ENCODE measurements at places on chromosomes 12 and 14.

- DNase-seq, result no peak
These were observed 91.0 kb upstream of the DIO3 start for GRCh38 chr14:101470266-101470665.

DNA sequence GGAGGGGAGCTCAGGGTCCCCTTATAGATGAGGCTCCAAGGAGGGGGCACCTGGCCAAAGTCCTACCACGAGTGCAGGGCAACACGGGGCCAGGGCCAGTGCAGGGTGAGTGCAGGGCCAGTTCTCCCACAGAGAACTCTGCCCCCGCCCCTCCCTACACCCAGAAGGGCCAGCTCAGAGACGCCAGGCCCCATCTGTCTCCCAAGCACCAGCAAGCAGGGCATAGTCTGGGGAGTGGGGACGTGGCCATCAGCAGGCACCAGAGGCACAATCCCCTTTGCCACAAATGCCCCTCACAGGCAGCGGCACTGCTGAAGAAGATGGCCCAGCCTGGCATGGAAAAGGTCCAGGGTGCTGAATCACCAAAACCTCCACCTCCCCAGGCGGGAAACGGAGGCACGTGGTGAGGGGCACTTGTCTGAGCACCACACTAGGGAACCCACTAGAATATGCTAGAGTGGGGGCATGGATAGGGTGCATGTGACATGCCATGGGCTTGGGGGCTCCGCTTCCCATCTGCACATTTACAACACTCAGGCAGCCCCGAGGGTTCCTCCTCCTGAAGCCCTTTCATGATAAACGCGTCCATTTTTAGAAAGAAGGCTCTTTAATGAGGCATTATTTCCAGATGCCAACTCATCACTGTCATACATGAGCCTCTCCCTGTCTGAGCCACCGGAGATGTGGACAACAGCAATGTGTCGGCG lies 17.8 kb downstream of the CCDC85C start:
- DNase-seq, result no peak

GRCh38 chr14:68680541-68681051 lies 112.3 kb downstream of the ZFP36L1 start:
- no peak for DNase-seq

DNA sequence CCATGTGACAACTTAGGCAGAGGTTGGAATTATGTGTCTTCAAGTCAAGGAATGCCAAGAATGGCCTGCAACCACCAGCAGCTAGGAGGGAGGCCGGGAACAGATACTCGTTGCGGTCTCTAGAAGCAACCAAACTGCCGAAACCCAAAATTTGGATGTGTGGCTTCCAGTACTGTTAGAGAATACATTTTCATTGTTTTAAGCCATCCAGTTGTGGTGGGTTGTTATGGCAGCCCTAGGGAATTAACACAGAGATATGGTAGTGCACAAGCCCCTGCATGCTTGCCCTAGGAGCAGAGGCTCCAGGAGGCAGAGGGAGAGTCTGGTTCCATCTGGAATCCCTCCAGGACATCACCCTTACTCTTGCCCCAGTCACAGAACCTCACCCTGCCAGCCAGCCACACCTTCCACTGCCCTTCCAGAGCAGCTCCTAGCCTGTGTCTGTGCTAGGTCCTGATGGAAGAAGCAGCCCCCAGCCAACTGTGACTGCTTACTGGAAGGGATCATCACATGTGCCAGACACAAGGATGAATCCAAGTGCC lies 19.5 kb downstream of the PITPNM2 start:
- no peak for DNase-seq

- no peak for DNase-seq
These were observed 1387.5 kb downstream of the LRFN5 start for GRCh38 chr14:42994051-42994736.
